ENCODE measurements at places on chromosomes 2 and 18.

- H3K4me3 ChIP-seq = no peak overlapping the region
- DNase-seq = no peak
- no peaks in the 10 kb centered on the region for H3K27me3 ChIP-seq
- H3K4me1 ChIP-seq = no peaks in the 10 kb centered on the region
Measured at GRCh38 chr2:190365499-190366204, 22.3 kb downstream of the INPP1 start.

GRCh38 chr2:66426244-66427111 lies 8.4 kb upstream of the MEIS1 start:
- H3K27me3 ChIP-seq = no peaks in the 10 kb centered on the region
- H3K27ac ChIP-seq = no peak overlapping the region
- no peaks in the 10 kb centered on the region for H3K36me3 ChIP-seq
- DNase-seq = no peak
- H3K4me1 ChIP-seq = no peaks in the 10 kb centered on the region

DNA sequence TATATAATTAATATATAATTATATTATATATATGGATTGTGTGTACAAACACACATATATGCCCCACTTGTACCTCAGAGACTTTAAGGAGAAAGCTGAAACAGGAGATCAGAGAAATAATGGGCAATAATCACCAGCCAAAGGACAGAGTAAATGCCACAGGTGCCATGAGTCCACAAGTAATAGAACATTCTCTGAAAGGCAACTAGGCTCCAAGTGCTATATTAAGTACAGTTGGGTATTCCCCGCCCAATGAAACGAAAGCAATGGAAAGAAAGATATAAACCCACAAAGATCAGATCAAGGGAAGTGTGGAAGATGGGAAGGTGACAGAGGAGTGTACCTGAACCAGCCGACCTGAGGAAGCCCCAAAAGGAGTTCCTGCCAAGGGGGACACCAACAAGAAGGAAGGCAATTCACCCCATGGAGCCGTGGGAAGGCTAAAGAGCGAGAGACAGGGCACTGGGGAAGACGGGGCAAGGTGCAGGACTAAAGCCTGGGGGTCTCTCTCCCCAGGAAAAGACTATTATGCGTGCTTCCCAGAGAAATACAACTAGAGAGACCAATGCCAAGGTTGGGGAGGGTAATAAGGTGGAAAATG lies 19.0 kb downstream of the DYM start:
- H3K4me1 ChIP-seq = peaks cover 2% of the 10 kb centered on the region
- no peaks in the 10 kb centered on the region for H3K36me3 ChIP-seq
- H3K4me3 ChIP-seq = no peak overlapping the region
- H3K27ac ChIP-seq = no peak overlapping the region

DNA sequence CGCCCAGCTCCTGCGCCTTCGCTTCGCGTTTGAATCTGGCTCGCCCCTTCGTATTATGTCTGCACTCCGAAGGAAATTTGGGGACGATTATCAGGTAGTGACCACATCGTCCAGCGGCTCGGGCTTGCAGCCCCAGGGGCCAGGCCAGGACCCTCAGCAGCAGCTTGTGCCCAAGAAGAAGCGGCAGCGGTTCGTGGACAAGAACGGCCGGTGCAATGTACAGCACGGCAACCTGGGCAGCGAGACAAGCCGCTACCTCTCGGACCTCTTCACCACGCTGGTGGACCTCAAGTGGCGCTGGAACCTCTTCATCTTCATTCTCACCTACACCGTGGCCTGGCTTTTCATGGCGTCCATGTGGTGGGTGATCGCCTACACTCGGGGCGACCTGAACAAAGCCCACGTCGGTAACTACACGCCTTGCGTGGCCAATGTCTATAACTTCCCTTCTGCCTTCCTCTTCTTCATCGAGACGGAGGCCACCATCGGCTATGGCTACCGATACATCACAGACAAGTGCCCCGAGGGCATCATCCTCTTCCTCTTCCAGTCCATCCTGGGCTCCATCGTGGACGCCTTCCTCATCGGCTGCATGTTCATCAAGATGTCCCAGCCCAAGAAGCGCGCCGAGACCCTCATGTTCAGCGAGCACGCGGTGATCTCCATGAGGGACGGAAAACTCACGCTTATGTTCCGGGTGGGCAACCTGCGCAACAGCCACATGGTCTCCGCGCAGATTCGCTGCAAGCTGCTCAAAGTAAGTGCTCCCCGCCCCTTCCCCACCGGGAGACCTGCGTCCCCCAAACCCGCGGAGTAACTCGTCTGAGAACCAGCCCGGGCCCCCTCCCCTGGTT lies 453 bp downstream of the KCNJ3 start:
- no peaks in the 10 kb centered on the region for H3K27me3 ChIP-seq
- peak overlapping the region; percentile 64 for H3K4me3 ChIP-seq
- no peaks in the 10 kb centered on the region for H3K36me3 ChIP-seq
- DNase-seq = no peak
- no peaks in the 10 kb centered on the region for H3K4me1 ChIP-seq

Data from ascending aorta (tissue), 2 donors.